ENCODE measurements at places on chromosomes 2 and 18. TPM values are rescaled to one million over a fixed set of nuclear protein-coding genes. Genes with fewer than 3 reads are reported as not detected.

DNA sequence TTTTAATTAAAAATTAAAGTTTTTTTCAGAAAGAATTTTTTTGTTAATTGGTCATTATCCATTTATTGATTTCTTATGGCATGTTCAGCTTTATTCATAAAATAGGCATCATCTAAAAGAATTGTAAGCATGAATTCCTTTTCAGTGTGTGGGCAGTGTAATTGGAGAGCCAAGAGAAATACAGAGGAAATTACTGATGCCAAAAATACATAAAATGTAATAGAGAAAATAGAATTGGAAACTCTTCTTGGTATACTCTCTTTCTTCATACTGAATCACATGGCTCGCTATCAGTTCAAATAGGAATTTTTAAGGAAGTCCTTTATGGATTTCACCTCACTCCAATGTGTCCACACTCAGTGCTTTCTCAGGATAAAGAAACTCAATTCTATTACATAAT lies 663.6 kb upstream of the NRXN1 start:
- no peak for DNase-seq

- DNase-seq = no peak
These were observed 1292.2 kb upstream of the ZEB2 start for GRCh38 chr2:145812165-145812554.

DNA sequence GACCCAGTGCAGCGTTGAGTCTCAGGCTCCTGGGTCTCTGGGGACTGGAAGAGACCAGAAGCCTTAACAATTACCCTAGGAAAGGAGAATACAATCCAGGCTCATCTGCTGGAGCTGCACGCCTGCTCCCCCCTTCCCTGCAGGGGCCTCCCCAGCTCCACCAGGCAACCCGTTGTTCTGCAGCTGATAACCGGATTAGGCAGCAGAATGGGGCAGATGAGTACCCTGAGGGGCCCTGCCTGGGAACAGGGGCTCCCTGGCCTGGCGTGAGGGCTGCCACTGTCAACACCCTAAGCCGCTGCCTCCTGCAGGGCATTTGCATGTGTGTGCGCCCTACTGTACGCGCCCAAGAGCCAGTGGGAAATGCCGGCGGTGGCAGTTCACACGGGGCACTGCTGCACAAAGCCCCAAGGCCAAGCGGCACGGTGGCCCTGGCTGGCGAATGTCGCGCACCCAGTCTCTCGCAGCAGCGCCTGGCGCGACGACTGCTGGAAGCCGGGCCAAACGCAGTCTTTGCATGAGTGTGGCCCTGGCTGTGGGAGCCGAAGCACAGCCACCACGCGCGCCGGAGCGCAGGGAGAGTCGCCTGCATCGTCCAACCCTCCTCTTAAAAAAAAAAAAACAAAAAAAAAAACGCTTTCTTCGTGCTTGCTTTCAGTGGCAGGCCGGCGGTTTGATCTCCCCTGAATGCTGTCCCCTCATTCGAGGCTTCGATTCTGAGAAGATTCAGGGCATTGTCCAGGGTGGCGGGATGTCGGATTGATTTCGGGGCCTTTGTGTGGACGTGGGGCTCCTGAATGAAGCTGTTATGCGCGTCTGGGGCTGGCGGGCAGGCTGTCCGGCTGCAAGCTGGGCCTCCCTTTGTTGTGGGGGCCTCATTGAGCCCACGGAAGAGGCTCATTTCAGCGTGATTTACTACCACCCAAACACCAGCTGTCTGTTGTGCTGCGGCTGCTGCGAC lies 63.8 kb downstream of the SETBP1 start:
- DNase-seq = no peak

The CFAP221 gene
- total RNA-seq = 1.2 TPM

DNA sequence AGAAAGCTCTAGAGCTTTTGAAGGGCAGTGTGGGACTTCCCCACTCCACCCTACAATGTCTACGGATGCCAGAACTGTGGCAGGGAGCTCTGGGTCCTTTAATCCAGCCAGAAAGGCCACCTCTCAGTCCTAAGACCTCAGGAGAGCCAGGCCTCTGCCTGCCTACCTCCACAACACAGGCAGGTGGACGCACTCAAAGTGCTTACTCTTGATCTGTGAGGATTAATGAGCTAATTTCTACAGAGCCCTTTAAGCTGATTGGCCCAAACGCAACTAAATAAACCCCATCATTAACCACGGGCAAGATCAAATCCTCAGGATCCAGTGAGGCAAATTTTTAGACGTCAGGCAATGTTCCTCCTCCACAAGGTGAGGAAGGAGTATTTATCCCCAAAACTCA lies 8.1 kb downstream of the STK39 start:
- DNase-seq = no peak

DNA sequence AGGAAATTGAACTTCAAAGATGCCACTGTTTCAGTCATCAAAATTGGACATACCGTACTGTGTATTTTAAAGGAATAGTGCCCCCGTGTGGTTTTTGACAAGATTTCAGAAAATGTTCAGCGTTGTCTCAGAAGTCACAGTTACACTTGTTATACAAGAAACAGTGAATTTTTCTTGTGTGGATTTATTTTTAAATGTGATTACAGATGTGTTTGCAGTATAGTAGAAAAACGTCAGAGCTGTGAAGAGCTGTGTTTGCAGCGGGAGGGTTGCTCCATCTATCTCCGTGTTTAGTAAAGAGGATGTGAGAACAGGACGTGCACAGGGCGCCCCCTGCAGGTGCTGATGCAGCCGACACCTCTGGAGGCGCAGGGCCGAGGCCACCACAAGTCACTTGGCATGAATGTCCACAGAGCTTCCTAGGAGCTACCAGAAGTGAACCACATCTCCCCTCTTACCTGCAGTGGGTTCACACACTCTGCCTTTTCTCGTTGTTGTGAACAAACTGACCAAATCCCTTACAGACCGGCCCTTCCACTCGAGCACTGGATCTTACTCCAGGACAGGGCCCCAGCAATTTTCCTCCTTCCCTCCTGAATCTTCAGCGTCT lies 73.1 kb downstream of the CACNB4 start:
- peak; percentile 91 for DNase-seq

- DNase-seq = no peak
These were observed 396.2 kb upstream of the VWC2L start for GRCh38 chr2:214014551-214015220.

DNA sequence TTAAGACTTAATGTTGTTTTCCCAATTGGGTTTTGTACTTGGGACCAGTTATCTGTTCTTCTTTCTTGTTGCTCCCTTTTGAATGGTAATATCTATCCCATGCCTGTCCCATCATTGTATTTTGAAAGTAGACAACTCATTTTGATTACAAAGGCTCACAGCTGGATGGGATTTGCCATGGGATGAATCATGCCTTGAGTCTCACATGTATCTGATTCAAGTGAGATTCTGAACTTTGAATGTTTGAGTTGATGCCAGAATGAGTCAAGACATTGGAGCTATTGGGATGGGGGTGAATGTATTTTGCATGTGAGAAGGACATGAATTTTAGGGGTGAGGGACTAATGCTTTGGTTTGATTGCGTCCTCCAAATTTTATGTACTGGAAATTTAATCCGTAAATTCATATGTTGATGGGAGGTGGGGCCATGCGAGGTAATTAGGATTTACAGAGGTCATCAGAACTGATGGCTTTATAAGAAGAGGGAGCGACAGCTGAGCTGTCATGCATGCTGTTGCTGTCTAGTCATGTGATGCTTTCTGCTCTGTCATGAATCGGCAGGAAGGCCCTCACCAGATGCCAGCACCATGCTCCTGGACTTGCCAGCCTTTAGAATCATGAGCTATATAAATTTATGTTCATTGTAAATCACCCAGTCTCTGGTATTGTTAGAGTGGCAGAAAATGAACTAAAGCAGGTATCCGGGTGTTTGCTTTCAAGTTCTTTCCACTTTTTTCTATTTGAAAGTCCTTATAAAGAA lies 741.3 kb upstream of the RAB6C start:
- DNase-seq = no peak

The R3HDM1 gene
- 21.2 TPM for total RNA-seq

DNA sequence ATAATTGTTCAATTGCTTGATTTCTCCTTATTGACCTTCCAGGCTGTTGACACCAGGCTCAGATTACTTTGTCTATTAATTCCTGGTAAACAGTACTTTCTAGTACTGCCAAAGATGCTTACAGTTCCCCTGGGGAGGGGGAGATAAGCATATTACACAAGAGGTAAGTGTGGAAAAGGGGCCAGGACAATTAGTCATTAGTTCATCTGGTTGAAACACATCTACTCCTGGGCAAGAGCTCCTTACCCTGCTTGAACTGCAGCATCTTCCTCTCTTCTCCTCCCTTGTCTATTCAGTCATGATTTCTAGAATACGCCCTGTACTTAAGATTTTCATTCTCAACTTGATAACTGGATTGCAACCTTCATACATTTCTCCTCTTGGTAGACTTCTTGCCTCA lies 10.4 kb upstream of the SPATS2L start:
- no peak for DNase-seq

- DNase-seq = no peak
These were observed 829.3 kb downstream of the LRRTM4 start for GRCh38 chr2:76692908-76693307.

DNA sequence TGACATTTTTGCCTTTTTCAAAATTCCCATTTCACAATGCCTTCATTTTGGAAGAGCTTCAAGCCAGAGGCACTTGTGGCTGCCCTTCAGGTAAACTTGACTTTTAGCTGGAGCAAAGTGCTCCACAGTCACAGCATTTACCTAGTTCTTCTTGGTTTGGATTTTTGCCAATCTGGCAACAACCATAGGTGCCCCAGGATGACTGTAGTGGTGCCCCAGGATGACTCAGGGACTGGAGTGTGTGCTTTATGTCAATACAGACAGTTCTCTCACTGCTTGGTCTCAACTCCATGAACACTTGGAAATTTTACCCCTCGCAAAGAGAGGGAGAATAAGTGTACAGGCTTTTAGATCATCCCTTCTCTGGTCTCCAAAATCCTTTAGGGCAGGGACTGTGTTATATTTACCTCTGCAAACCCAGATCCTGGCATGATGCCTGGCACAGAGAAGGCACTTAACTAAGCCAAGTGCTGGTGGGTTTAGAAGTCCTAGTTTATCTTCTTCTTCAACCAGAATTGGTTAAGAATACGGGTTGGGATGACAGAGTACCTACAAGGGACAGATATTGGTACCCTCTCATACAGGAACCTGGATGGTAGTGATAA lies 15.3 kb upstream of the PTPN4 start:
- DNase-seq = no peak

- DNase-seq = no peak
These were observed 1250.1 kb upstream of the GYPC start for GRCh38 chr2:125405816-125406215.

GRCh38 chr2:206230060-206230762 lies 44.3 kb upstream of the ZDBF2 start:
- DNase-seq = no peak

- no peak for DNase-seq
These were observed 1075.6 kb upstream of the CNTNAP5 start for GRCh38 chr2:122949523-122949922.
